ENCODE measurements at places on chromosomes 5 and 9. TPM values are rescaled to one million over a fixed set of nuclear protein-coding genes. Genes with fewer than 3 reads are reported as not detected.

The LECT2 gene
- total RNA-seq = not detected

The SPATA31A5 gene
- total RNA-seq = not detected

The LPAR1 gene
- 10.8 TPM for total RNA-seq

The PTPRD gene
- 0.26 TPM for total RNA-seq

The GARNL3 gene
- total RNA-seq = 2.3 TPM

The GTF2H2C gene
- 34.4 TPM for total RNA-seq

The CDX1 gene
- not detected for total RNA-seq

The OR1J2 gene
- total RNA-seq = not detected

The HSPB3 gene
- not detected for total RNA-seq

The MYOZ3 gene
- total RNA-seq = 0.05 TPM

The SLC6A7 gene
- not detected for total RNA-seq

The LCN6 gene
- total RNA-seq = not detected

The FCN2 gene
- total RNA-seq = not detected

The NMUR2 gene
- total RNA-seq = not detected

The LCN12 gene
- 1.1 TPM for total RNA-seq

The GRM6 gene
- not detected for total RNA-seq

The PCDHB1 gene
- not detected for total RNA-seq

The NR6A1 gene
- 1.7 TPM for total RNA-seq

The ADAMTS13 gene
- 0.36 TPM for total RNA-seq

The SPINK13 gene
- not detected for total RNA-seq

Measured in A549 treated with CpdA at 1 μM for 4 hours (cell line).